ENCODE measurements at places on chromosomes 12 and 14.

DNA sequence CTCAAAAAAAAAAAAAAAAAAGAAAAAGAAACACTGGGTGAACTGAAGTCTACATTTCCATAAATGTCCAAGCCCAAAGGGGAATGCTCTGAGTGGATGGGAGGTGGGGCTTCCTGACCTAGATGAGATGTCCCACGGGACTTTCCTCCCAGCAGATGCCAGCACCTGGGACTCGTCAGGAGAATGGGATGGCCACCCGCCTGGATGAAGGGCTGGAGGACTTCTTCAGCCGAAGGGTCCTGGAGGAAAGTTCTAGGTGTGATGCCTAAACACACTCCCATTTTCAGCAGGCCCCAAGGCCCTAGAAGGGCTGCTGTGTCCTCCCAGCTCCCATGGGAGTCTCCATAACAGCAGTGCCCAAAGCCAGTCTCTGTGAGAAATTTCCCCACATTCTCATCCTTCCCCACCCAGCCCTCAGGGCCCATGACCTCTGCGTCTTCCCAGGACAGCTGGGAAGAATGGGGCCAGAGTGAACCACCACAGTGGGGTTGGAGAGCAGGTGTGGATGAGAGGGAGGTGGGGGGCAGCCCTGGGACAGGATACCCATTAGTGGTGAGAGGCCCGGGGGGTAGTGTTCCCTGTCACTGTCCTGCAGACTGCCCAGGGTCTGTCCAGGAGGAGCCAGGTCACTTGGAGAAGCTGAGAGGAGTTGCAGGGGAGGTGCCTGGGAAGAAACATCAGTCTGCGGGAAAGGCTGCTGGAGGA lies 7.1 kb upstream of the CPNE6 start:
- no peak for DNase-seq

- DNase-seq = no peak
Observed at GRCh38 chr12:19880721-19881120, 441.4 kb downstream of the AEBP2 start.

DNA sequence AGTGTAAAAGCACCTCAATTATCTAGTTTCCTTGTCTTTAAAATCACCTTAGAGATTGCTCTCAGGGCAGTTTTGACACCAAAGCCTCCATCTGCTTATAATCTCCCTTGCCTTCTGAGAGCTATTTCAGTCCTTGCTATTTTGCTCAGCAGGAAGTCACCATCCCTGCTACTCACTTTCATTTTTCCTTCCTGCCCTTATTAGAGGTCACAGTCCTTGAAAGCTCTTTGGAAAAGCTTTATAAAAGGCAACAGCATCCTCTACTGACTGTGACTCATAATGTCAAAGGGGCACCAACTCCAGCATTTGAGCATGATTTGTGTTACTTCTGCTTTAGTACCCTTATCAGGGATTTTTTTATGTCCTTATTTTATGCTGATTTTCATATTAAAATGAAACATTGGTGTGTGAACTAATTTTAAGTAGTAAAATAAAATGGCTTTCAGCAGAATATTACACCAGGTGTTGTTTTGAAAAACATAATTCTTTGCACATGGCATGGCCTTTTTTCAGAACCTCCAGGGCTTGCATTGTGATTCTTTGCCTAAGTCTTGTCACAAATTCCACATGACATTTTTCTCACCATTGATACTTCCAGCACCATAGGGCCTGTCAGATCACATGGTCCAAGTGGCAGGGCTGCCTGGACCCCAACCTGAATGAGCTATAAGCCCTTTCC lies 213.0 kb downstream of the ADAMTS20 start:
- peak; percentile 80 for DNase-seq

DNA sequence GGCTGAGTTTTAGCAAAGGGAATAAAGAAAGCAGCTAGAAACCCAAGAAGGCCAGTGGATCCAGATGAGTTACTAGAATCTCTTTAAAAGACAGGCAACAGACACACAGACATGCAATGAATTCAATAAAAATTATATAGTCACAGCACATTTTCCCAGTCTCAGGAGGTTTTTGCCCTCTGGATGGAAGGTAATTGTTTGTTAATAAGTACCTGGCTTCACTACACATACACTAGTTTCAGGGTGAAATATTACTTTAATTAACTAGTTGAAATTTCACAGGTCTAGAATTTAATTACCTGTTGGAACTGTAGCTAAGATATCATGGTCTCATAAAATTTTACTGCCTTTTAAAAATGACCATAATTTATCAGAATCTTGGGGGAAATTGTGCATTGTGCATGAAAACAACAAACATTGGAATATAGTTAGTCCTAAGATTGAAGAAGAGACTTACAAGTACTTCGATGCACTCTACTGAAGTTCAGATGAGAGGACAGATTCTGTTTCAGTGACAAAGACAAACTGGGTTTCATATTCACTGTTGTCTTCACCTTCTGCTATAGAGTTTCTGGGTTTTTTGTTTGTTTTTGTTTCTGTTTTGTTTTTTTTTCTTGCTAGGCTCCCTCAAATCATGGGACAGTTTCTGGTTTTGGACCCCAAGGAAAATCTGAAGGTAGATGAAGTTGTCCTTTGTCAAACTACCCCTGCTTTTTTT lies 277.0 kb upstream of the GARIN6 start:
- no peak for DNase-seq

- DNase-seq = no peak
Observed at GRCh38 chr12:27817766-27818165, 37.7 kb upstream of the MANSC4 start.

DNA sequence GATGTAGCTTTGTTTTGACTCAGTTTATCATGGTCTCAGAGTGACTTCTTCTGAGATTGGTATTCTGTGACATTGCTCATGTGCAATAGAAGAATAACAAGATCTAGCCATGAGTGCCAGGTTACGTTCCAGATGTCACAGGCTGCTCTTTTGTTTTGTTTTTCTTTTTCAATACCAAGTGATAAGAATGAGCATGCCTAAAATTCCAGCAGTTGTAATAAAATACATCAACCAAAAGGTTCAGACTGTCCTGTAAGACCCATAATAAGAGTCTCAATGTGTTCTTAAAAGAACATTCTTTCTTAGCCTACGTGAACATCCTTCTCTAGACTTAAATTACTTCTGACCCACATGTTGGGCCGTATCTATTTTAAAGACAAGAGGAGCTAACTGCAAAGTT lies 669.2 kb downstream of the DIO2 start:
- DNase-seq = peak; percentile 16

GRCh38 chr14:30108975-30109700 lies 181.5 kb upstream of the PRKD1 start:
- peak; percentile 30 for DNase-seq

GRCh38 chr14:38253676-38254075 lies 2.2 kb downstream of the CLEC14A start:
- no peak for DNase-seq

DNA sequence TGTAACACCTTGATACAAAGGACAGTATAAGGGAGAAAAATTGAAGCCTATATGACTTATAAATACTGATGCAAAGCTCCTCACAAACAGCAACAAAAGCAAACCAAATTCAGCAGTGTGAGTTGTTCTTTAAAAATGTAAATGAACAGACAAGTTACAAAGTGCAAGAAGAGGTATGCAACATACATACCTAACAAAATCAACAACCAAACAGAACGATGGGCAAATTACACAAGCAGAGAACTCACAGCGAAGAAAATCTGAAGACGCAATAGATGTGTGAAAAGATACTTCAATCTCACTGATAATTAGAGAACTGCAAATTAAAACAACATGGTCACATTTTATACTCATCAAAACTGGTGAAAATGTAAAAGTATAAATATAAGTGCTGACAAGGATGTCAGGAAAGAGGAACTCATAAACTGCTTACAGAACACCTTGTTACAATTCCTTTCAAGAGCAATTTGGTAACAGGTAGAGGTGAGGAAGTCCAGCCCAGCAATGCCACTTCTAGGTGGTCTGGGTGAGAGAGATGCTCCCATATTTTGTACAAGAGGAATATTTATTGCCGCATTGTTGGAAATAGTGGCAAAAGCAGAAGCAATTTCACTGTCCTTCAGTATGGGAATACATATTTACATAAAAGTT lies 47.3 kb downstream of the CORO1C start:
- no peak for DNase-seq

GRCh38 chr12:64086946-64087345 lies 135.2 kb downstream of the KICS2 start:
- no peak for DNase-seq

DNA sequence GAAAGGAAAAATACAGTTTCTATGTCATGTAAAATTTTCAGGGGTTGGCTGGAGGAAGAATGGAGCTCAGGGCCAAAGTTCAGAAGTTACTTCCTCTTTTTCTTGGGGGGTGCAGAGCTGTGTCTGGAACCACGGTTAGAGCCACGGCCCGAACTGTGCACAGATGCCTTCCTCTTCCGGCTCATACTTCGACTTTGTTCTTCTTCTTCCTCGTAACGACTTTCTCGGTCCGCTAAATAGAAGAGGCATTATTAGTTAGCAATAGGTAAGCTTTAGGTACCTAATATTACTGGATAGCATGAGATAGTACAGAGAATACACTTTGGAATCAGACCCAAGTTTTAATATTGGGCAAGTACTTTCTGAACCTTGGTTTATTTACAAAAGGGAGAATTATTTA lies 31.2 kb downstream of the SUPT16H start:
- DNase-seq = no peak

GRCh38 chr12:40016980-40017379 lies 88.9 kb downstream of the SLC2A13 start:
- DNase-seq = no peak

DNA sequence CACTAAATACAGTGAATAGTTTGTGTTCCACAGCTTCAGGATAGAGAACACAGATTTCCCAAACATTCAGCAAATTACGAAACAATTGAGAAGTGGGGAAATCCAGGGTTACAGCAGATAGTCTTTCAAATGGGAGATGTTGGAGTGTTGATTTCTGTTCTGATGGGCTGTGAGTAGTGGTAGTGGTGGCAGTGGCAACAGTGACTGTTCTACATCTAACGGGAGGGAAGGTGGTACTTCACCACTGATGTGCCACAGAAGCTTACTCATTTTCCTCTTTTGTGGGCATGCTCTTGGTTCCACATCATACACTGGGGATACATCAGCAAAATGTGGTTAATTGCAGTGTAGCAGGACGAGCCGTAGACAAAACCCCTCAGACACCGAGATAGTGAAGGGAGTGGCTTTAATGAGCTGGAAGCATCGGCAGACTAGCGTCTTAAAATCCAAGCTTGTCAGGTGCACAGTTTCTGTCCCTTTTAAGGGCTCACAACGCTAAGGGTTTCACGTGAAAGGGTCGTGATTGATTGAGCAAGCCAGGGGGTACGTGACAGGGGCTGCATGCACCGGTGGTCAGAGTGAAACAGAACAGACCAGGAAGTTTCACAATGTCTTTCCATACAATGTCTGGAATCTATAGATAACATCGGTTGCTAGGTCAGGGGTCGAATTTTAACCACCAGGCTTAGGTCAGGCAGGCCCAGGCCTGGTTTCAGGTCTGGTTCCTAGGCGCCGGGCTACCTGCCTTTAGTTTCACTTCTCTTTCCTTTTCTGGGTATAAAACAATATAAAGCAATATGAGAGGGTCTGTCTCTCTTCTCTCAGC lies 330.6 kb upstream of the FBXO33 start:
- no peak for DNase-seq
